ENCODE measurements at places on chromosomes 1 and 21.

DNA sequence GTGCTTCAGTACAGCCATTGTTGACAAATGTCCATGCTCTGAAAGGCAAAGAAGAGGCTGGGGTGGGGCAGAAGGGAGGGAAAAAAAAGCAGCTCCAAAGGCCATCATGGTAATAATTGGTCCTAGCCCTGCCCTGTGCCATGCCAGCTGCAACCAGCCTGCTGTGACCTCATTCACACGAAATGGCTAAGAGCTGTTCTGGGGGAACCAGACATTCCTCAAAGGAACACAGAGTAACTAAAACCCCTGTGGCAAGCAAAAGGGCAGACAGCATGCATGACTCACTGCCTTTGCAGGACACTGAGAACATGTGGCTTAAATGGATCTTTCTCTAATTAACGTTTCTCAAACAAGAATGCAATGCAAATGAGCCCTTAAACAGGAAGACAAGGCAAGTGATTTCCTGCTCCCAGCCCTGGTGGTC, 42.3 kb downstream of the STYXL2 start:
- DNase-seq: peak; percentile 87

DNA sequence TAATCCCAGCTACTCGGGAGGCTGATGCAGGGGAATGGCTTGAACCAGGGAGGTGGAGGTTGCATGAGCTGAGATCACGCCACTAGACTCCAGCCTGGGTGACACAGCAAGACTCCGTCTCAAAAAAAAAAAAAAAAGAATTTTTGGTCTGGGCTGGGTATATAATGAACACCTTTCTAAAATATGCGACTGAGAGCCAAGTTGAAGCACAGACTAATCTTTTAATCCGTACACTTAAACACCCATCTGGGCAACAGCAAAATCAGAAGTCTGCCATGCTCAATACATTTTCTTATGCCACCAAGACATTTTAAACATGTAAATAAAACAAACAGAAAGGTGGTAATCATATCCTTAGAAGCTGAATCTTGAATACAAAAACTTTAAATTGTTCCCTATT, 31.6 kb upstream of the ABCB10 start:
- DNase-seq: no peak

- DNase-seq: no peak
Measured at GRCh38 chr1:235511470-235512240, 7.4 kb upstream of the B3GALNT2 start.

GRCh38 chr1:68103884-68104554, 53.6 kb upstream of the DIRAS3 start:
- no peak for DNase-seq

- no peak for DNase-seq
Measured at GRCh38 chr1:153532181-153532580, 3.6 kb downstream of the S100A6 start.

GRCh38 chr21:26655460-26655859, 82.4 kb upstream of the CYYR1 start:
- no peak for DNase-seq

GRCh38 chr1:154697710-154698109, 89.7 kb upstream of the ADAR start:
- DNase-seq: no peak

GRCh38 chr1:212699104-212699624, 476 bp downstream of the BATF3 start:
- peak; percentile 54 for DNase-seq

GRCh38 chr1:111597426-111597825, 22.2 kb upstream of the RAP1A start:
- no peak for DNase-seq

DNA sequence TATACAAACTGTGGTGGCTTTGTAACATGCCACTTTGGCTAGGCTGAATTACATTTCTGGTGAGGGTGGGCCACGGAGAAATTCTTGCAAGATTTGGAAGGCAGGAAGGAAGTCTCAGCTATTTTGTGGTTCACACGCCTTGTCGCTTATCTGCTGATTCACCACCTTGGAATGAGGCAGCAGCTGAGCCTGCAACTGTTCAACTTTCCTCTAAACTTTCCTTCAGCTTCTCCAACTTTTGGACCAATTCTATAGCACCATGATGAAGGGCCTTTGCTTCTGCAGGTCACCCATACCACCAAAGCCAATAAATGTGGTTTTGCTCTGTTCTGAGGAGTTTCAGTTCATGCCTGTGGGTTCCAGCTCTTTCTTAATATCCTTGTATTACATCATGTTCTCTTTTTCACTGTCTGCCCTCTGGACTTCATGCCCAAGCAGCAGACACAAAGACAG, 337.6 kb upstream of the SNX7 start:
- DNase-seq: peak; percentile 28

- no peak for DNase-seq
Measured at GRCh38 chr21:40681164-40681859, 165.6 kb downstream of the DSCAM start.

GRCh38 chr1:10378081-10378841, 20.6 kb upstream of the PGD start:
- DNase-seq: no peak
